ENCODE measurements at places on chromosomes 7 and 10.
A peak's percentile ranks its signal among the peaks of the same experiment; 100 is the strongest.

GRCh38 chr7:114574384-114574783 is 159.8 kb downstream of the FOXP2 start:
- peak; percentile 5 for DNase-seq

GRCh38 chr7:114598946-114599345 is 184.3 kb downstream of the FOXP2 start:
- DNase-seq: no peak

GRCh38 chr10:63603709-63604445 is 82.7 kb downstream of the REEP3 start:
- DNase-seq: no peak

DNA sequence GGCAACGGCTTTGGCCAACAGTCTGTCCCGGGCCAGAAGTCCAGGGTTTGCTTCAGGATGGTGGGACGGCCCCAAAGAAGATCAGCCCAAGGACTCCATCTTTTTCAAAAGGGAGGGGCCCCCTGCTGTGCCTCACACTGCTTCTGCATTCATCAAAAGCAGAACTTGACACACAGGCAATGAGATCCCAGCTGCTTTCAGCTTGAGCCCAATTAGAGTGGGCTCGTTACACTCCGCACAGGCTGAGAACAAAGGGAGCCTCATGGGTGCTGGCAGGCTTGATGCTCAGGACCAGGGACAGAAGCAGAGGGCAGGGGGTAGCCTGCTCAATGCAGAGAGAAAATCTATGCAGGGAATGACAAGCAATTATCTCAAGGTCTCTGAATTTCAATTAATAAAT is 45.5 kb downstream of the VOPP1 start:
- DNase-seq: no peak

DNA sequence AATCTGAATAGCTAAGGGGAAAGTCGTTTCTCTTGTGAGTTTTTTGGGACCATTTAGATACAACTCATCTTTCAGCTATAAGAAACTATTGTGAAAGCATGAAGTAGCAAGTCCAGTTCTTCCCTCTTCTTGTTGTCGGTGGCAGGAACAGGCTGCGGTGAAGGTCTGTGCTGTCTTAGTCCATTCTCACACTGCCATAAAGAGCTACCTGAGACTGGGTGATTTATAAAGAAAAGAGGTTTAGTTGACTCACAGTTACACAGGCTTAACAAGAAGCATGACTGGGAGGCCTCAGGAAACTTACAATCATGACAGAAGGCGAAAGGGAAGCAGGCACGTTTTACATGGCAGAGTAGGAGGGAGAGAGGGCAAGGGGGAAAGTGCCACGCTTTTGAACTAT is 261.8 kb downstream of the GATA3 start:
- DNase-seq: no peak

- no peak for DNase-seq
Observed at GRCh38 chr10:24133835-24134234, 75.1 kb upstream of the KIAA1217 start.

DNA sequence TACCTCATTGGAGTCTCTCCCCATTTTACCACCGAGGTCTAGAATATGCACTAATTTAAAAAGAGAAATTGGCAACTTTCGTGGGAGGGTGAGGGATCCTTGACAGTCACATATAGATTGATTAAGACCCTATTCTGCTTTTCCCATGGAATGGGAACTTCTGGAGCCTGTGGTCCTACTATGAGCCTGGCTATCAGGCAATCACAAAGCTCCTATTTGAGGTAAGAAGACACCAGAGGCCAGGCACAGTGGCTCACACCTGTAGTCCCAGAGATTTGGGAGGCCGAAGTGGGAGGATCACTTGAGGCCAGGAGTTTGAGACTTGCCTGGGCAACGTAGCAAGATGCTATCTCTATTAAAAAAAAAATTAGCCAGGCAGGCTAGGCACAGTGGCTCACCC is 104.7 kb upstream of the CCNY start:
- no peak for DNase-seq

GRCh38 chr10:43417950-43418768 is 9.2 kb upstream of the HNRNPF start:
- no peak for DNase-seq

DNA sequence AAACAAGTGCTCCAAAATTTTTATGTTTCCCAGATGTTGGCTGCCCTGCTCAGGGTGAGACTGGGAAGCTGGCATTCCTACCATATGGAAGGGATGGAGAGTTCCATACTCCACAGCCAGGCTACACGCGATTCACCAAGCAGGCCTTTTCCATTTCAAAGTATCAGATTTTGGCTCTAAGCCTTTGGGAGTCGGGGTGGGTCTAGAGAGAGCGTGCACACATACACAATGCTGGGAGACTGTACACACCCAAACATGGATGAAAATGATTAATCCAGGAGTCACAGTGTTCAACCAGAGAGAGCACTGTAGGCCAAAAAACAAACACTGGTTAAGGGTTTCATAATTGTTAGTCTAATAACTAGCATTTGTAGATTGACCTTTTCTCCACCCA is 295.0 kb downstream of the BICC1 start:
- DNase-seq: no peak

DNA sequence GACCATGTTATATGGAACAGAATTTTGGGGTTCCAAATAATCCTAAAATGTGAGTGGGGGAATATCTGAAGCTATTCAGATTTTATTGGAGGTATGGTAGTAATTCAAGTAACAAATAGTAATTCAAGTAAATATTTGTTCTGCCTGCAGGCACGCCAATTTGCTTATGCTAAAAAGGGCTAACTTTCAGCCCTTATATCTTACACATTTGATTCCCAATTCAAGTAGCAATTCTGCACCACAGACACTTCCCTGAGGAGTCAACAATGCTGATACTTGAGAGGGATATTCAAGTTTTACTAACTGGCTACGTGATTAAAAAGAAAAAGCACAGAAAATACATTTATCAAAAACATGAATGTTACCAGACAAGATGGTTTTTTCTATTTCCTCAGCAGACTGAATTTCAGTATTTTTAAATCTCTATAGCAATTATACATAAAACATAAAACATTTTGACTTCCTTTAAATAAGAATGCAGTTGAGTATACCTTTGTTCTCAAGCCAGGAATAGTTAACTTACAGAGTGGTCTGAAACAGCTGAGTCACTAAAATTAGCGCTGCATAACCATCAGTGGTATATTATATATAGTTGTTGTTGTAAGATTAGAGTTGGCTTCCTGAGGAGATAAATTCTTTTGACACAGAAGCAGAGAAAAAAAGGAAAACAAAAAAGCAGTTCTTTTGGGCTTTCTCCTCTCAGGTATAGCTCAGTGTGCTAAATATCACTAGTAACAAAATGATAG is 33.9 kb downstream of the MTPN start:
- DNase-seq: no peak

GRCh38 chr7:815284-816216 is 16.7 kb upstream of the SUN1 start:
- DNase-seq: peak; percentile 55

GRCh38 chr10:4024027-4024426 is 239.0 kb upstream of the KLF6 start:
- no peak for DNase-seq

DNA sequence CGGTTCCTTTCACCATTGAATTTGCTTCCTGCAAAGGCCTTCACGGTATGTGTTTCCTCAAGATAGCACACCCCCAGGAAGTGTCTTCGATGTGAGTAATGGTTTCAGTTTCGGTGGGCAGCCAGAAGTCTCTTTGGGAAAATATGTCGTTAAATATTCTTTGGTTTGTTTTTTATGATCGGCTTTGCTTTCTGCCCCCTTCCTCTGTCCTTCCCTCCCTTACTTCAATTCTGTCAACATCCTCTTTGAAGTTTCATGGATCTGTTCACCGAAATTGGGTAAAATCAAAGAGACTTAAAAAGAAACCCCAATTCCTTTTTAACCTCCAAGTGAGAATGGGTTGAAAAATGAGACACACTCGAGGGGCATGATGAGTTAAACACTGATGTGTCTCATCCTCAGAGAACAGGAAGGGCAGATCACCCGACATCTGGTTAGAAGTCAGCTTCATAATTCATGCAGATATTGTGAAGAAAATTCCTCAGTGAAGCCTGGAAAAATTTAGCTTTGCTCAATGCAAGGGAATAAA is 170.8 kb upstream of the HABP2 start:
- no peak for DNase-seq

- DNase-seq: no peak
Observed at GRCh38 chr7:81676105-81676811, 93.6 kb downstream of the HGF start.

- DNase-seq: peak; percentile 65
Observed at GRCh38 chr10:100518761-100519241, 860 bp downstream of the SEC31B start.

DNA sequence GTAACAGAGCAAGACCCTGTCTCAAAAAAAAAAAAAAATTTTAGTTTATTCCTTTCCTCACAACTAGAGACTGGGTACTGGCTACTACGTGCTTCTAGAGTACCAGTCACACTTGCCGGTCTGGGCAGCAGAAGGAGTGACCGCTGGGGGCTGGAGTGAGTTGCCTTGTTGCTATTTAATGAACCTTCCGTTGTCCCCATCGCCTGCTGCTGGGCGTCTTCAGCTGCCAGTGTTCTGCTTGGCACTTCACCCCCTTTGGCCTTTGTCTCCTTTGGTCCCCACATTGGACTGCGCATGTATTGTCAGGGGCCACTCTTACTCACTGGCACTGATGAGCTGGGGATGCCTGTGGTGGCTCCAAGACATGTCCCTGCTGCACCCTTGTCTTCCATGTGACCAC is 110.6 kb downstream of the CLEC2L start:
- DNase-seq: no peak

GRCh38 chr10:8563478-8563877 is 509.0 kb downstream of the GATA3 start:
- DNase-seq: no peak

DNA sequence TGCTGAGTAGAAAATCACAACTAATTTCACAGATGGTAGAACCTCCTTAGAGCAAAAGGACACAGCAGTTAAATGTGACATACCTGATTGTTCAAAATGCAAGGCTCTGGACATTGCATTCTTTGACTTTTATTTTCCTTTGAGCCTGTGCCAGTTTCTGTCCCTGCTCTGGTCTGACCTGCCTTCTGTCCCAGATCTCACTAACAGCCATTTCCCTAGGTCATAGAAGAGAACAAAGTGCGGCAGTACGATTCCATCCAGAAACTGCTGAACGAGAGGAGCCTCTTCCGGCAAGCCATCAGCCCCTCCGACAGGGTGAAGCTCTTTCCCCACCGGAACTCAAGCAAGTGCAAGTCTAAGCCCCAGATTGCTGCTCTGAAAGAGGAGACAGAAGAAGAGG is 186.9 kb downstream of the CFTR start:
- no peak for DNase-seq

DNA sequence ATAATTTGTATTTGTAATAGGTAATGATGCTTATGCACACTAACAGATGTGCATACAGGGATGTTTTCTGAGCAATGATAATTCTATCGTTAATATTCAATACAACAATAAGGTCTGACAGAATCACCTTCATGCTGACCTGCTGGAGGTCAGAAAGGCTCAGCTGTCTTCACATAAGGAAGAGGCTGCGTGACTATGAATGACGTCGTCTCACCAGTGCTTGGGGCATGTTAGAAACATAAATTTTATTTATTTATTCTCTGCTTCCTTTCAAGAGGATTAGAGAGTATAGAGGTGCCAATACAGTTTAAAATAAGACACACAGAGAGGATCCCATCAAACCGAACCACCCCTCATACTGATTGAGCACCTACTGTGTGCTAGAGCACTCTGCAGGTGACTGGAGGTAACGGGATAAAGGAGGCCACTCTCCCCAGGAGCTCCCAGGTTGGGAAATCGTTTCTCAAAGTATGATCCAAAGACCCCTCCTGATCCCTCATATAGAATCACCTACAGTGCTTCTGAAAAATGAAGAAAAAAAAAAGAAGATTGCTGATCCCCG is 265.6 kb upstream of the NPVF start:
- no peak for DNase-seq

- DNase-seq: peak; percentile 19
Observed at GRCh38 chr10:34539533-34540315, 275.4 kb downstream of the PARD3 start.

DNA sequence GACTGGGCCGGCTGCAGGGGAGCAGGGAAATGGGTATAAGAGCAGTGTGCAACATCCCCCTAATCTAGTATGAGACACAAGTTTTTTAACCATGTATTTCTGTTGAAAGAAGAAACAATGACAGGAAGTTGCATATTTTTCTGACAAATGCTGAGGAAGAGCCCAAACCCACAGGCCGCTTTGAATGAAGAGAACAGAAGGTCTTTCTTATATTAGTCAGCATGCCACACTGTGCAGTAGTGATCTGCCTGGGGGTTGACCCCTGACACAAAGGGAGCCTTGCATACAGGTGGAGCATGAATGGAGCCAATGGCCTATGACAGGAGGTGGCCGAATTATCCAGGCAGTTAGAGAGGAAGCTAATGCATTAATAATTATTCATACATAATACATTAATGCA is 518.3 kb downstream of the PLXDC2 start:
- no peak for DNase-seq

- DNase-seq: no peak
Observed at GRCh38 chr7:6502886-6503285, 48.4 kb downstream of the GRID2IP start.

- no peak for DNase-seq
Observed at GRCh38 chr7:80089366-80089765, 45.3 kb upstream of the GNAI1 start.

DNA sequence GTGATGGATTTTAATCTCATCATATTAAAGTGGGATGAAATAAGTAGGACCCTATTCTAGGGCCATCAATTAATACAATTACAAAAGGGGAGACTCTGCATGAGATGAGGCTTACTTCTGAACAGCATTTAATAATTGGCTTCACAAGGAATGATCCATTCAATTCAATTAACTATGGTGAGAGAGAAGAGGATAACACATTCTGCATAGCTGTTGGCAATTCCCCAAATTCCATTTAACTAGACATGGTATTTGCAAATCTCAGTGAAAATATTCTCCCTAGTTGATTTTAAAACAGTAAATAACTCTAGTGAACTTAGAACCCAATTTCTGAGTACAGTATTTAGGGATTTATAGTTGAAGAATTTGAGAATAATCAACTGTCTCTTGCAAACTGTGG is 145.3 kb downstream of the NOC3L start:
- DNase-seq: no peak
